ENCODE measurements at places on chromosomes 7 and 10. TPM values are rescaled to one million over a fixed set of nuclear protein-coding genes. Genes with fewer than 3 reads are reported as not detected.
A peak's percentile ranks its signal among the peaks of the same experiment; 100 is the strongest.

The CHAT gene
- not detected for total RNA-seq

DNA sequence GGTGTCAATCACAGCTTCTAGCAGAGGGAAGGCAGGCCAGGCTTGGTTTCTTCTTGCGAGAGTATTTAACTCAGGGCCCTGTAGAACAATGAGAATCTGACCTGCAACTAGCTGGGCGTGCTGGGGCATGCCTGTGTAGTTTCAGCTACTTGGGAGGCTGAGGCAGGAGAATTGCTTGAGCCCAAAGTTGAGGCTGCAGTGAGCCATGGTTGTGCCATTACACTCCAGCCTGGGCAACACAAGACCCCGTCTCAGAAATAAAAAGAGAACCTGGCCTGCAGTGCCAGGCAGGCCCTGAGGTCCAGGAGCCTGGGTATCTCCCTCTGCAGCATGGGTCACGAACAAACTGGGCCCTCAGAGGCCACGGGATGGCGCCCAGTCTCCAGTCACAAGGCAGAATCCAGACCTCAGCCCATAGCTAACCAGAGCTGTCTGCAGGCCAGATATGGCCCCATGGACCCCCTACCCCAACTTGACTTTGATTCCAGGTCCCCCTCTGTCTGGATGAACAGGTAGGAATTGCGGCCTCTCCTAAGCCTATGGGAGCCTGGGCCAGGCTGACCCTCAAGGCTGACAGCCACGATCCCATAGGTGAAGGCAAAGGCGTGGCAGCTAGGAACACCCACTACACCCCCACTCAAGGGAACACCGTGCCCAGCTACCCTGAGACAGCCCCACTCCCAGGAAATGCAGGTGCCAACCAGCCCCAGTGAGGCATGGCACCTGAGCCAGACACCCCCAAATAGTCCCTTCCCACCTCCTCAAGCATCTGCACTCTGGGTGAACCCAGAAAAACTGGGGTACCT, 102.7 kb upstream of the TNRC18 start:
- no peak for DNase-seq

GRCh38 chr10:77381750-77382149, 255.9 kb downstream of the KCNMA1 start:
- DNase-seq, result no peak

The PPP1R3A gene
- 0.24 TPM for total RNA-seq

The CDK1 gene
- 4.3 TPM for total RNA-seq

DNA sequence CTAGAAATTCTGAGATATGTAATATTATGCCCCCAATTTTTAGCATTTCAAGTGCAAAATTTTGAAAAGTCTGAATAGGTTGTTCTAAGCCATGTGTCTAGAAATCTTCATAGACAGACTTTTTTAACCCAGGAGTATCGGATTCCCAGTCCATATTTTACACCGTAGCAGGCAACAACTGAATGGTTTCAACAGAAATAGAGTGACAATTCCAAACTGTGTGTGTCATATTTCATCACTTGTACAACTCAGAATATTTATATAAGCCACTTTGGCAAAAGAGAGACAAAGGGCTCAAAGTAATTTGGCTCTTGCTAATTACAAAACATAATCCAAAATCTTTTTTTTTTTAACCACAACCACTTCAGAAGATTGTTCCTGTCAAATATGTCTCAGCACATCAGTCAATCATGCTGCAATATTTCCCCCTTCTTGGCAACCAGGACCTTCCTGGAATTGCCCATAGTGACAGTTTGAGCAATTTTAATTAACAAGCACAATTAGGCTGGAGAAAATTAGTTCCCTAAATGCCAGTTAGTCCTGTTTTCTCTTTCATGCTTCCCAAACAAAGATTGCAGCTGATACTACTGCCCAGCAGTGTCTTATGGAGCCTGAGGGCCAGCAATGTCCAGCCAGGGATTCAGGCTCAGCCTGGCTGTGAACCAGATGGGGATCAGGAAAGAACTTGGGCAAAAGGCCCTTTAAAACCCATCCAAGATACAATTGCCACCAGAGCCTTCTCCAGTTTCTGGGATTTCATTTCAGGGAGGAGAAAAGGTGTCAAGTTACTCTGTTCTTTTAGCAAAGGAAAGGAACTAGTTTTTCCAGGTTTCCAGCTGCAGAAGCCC, 533.3 kb upstream of the GHITM start:
- no peak for DNase-seq

GRCh38 chr7:155333346-155334234, 35.9 kb downstream of the INSIG1 start:
- no peak for DNase-seq

- no peak for DNase-seq
These were observed 118.5 kb downstream of the VTI1A start for GRCh38 chr10:112565434-112566053.

- DNase-seq, result peak; percentile 59
These were observed 70.5 kb downstream of the ADCYAP1R1 start for GRCh38 chr7:31122649-31123058.

GRCh38 chr7:118731854-118732253, 507.4 kb downstream of the ANKRD7 start:
- no peak for DNase-seq

The ADO gene
- total RNA-seq, result 16.3 TPM
